ENCODE measurements at places on chromosomes 13 and 19. TPM values are rescaled to one million over a fixed set of nuclear protein-coding genes. Genes with fewer than 3 reads are reported as not detected.
A peak's percentile ranks its signal among the peaks of the same experiment; 100 is the strongest.

DNA sequence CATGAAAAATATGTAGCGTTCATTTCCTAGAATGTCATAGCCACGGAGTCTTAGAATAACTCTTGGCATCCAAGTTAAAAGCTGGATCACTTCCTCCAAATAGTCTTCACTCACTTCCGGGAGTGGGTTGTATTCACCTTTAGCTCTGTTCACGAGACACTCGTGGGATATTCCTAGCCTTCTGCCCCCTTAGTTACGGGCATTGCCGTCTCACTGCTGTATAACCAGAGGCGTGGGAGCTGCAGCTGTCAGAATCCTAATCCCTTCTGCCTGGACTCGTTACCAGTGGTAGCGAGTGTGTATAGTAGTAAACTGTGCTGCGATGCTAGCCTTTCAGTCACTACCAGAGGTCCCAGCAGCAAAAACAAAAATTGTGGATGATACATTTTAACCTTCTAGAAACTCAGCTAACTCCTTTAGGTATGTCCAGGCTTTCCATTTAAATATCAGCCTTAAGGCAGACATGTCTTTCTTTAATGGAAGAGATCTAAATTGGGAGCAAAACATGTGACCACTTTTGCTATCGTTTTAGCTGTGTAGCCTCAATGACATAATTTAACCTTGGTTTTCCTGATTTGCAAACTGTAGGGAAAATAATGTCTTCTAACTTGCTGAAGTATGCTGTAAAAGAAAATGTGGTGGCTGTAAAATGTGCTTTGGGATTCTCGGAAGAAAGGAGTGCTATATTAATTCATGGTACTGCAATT lies 34.1 kb downstream of the ERCC5 start:
- no peaks in the 10 kb centered on the region for H3K4me1 ChIP-seq
- no peak for DNase-seq
- peaks cover 34% of the 10 kb centered on the region for H3K36me3 ChIP-seq

- no peaks in the 10 kb centered on the region for H3K27me3 ChIP-seq
- H3K4me3 ChIP-seq, result no peak overlapping the region
- no peaks in the 10 kb centered on the region for H3K4me1 ChIP-seq
- no peaks in the 10 kb centered on the region for H3K36me3 ChIP-seq
Measured at GRCh38 chr19:32053376-32053775, 292.0 kb upstream of the ZNF507 start.

DNA sequence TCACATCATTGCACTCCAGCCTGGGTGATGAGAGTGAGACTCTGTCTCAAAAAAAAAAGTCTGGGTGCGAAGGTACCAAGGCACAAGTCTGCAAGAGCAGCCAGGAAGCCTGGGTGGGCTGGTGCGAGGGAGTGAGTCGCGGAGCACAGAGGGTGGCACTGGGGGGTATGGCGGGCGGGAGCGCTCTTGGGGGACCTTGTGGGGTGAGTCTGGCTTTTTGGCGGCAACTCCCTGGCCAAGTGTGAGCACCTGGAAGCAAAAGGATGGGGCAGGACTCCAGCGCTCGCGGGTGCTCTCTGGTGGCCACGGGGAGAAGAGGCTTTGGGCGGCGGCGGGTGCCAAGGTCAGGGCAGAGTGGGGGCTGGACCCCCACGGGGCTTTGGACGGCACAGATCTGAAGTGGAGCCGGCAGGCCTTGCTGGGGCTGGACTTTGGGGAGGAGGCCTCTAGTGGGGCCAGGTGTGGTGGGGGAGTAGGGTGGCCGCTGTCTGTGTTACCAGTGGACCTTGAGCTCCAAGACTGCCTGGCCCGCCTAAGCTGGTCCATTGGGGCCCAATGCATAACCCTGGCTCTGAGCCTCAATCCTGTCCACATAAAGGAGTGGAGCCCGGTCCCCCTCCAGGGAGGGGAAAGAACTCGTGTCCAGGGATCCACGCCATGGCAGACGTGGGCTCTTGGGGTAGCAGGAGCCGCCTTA lies 1.6 kb downstream of the P2RY11 start:
- H3K27ac ChIP-seq, result no peak overlapping the region
- no peak overlapping the region for H3K4me3 ChIP-seq
- H3K4me1 ChIP-seq, result peaks cover 36% of the 10 kb centered on the region
- no peaks in the 10 kb centered on the region for H3K27me3 ChIP-seq
- H3K36me3 ChIP-seq, result peaks cover 82% of the 10 kb centered on the region

DNA sequence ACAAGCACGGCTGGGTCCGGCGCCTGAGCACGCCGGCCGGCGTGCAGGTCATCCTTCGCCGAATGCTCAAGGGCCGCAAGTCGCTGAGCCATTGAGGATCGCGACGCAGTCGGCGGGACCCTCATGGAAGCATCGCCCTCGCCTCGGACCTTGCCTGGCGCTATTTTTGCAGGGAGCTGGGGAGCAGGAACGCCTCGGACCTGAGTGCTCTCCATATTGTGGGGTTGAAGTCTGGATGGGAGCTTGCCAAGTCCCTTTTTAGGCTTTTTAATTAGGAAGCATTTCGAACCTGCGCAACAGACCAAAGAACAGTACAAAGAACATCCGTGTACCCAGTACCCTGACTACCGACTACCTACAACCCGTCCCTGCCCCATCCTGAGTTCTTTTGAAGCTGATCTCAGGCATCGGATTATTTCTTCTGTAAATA lies 628 bp downstream of the MRPL34 start:
- peak overlapping the region; percentile 92 for H3K27ac ChIP-seq
- peaks cover 2% of the 10 kb centered on the region for H3K36me3 ChIP-seq
- no peak for DNase-seq
- H3K4me1 ChIP-seq, result peaks cover 83% of the 10 kb centered on the region
- peak overlapping the region; percentile 85 for H3K4me3 ChIP-seq
- no peaks in the 10 kb centered on the region for H3K27me3 ChIP-seq

- DNase-seq, result no peak
- H3K4me1 ChIP-seq, result no peaks in the 10 kb centered on the region
- no peaks in the 10 kb centered on the region for H3K27me3 ChIP-seq
- H3K4me3 ChIP-seq, result no peak overlapping the region
- H3K27ac ChIP-seq, result no peak overlapping the region
- H3K36me3 ChIP-seq, result no peaks in the 10 kb centered on the region
Measured at GRCh38 chr19:19737559-19738332, 4.8 kb upstream of the ZNF14 start.

The ZNF649 gene
- polyA plus RNA-seq, result 2.9 TPM

DNA sequence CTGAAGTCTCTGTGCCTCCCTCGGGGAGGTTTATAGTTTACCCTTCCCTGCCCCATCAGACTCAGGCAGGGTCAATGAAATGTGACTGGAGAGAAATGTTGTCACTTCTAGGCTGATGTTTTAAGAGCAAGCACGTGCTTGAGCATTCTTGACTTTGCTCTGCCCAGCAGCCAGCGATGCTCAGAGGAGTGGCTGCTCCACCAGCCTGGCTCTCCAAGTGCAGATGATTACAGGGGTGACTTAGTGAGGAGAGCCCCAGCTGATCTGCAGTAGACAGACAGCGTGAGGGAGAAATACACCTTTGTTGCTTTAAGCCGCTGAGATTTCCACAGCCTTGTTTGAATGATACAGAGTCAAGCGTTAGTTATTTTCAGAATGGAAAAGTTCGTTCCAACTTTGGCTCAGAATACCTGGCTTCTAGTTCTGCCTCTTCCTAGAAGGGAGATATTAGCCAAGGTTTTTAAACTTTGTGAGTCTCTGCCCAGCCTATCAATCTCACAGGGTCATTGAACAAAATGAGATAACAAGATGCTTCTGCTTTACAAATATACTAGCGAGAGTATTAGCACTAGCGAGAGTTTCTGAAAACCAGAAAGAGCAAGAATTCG lies 143.6 kb downstream of the OXGR1 start:
- H3K36me3 ChIP-seq, result no peaks in the 10 kb centered on the region
- H3K4me3 ChIP-seq, result no peak overlapping the region
- no peak for DNase-seq
- H3K27me3 ChIP-seq, result no peaks in the 10 kb centered on the region
- no peak overlapping the region for H3K27ac ChIP-seq
- peaks cover 5% of the 10 kb centered on the region for H3K4me1 ChIP-seq

DNA sequence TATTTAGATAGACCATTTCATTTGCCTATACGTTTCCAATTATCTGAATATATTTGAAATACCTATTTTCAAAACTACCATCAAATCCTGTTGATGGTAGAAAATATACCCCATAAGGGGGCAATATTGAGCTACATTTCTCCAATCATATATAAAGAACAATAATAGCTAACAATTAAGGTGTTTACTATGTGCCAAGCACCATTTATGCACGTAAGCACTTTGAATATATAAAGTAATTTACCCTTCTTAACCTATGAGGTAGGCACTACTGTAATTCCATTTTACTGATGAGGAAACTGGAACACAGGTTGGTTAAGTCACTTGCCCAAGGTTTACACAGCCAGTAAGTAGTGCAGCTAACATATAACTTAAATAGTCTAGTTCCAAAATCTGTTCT lies 79.2 kb downstream of the UBL3 start:
- peaks cover 31% of the 10 kb centered on the region for H3K36me3 ChIP-seq
- no peak overlapping the region for H3K4me3 ChIP-seq
- DNase-seq, result peak; percentile 50
- H3K27me3 ChIP-seq, result no peaks in the 10 kb centered on the region
- peaks cover 6% of the 10 kb centered on the region for H3K4me1 ChIP-seq

DNA sequence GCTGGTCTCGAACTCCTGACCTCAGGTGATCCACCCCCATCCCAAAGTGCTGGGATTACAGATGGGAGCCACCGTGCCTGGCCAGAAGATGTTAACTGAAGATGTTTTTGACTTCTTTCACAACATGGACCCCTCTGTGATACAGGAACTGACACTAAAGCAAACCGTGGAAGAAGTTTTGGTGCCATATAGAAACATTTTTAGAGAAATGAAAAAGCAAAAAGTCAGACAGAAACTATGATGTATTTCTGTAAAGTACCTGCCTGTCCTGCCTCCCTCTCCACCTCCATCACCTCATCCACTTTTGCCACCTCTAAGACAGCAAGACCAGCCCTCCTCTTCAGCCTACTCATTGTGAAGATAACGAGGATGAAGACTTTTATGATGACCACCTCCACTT lies 11.3 kb downstream of the FBXO27 start:
- peaks cover 10% of the 10 kb centered on the region for H3K36me3 ChIP-seq
- no peak for DNase-seq
- H3K4me3 ChIP-seq, result no peak overlapping the region
- no peaks in the 10 kb centered on the region for H3K27me3 ChIP-seq
- H3K27ac ChIP-seq, result no peak overlapping the region

GRCh38 chr19:50943074-50943828 lies 9.6 kb downstream of the KLK5 start:
- H3K4me3 ChIP-seq, result no peak overlapping the region
- H3K27ac ChIP-seq, result no peak overlapping the region
- DNase-seq, result no peak
- H3K4me1 ChIP-seq, result no peaks in the 10 kb centered on the region
- peaks cover 16% of the 10 kb centered on the region for H3K27me3 ChIP-seq

All from stomach (tissue), 19 donors.